ENCODE measurements at places on chromosomes 5 and 9.

DNA sequence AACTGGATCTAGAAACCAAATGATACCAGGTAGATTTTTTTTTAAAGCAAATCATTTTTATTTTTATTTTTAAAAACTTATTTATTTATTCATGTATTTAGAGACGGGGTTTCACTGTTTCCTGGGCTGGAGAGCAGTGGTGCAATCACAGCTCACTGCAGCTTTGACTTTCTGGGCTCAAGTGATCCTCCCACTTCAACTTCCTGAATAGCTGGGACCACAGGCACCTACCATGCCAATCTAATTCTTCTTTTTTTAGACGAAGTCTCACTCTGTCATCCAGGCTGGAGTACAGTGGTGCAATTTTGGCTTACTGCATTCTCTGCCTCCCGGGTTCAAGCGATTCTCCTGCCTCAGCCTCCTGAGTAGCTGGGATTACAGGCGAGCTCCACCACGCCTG, 41.3 kb upstream of the CDK20 start:
- no peak for DNase-seq

DNA sequence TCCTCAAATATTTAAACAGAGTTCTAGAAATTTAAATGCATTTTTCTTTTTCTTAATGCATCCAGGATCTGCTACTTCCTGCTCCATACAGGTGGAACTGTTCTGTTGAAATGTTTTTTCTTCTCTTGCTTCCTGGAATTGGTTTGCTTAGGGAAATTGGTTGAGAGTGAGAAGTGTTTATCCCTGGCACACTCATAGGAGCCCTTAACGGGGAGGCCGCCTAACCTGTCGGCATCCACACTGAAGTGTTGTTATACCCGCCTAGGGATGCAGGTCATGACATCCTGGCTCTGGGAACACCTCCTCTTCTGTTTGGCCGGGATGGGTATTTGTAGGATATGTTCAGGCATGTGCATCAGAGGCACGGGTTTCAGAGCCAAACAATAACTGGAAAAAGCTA, 239.7 kb downstream of the GADD45G start:
- DNase-seq: no peak

DNA sequence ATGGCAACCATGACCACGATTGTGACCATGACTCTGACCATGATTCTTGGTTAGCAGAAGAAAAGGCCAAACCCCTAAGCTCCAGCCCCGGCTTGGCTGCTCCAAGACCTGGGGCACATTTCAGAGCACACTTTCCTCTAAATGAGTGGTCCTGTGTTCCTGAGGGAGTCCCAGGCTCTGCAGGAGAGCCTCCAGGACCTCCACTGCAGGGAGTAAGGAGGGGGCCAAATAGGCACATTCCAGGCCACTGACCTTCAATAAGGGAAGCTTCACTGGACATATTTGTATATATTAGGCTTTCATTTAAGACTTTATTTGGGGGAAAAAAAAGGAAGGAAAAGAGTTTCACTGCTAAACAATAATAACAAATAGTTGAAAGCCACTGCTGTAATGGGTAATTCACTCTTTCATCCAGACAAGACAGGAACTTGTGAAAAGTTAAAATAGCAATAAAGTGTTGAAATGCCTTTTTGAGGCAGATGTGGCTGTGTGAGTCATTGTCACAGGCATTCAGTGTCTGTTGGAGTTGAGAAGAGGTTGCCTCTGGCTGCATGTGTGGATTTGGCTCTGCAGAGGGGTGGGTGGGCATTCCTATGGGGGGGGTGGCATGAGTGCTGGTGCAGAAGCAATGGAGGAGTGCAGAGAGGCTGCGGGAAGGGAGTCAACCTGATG, 63.9 kb upstream of the TGFBR1 start:
- no peak for DNase-seq

- no peak for DNase-seq
Observed at GRCh38 chr5:107422494-107422893, 248.2 kb downstream of the EFNA5 start.

DNA sequence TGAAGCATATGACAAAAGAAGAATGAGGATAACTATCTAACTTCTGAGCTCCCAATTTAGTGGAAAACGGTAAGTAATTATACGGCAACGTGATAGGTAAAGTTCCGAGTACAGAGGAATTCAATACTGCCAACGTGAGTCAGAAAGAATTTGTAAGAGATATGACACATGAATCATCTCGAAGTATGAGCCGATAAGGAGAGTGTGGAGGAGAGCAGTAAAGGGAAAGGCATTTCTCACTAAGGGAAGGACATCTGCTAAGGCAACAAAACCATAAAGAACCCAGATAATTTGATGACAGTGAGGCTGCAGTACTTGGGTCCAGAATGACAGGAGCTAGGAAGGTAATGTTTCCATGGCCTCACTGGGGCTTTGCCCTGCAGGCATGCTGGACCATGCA, 11.0 kb downstream of the MPDZ start:
- no peak for DNase-seq

- no peak for DNase-seq
Observed at GRCh38 chr9:30293231-30293630, 2091.2 kb upstream of the ACO1 start.

DNA sequence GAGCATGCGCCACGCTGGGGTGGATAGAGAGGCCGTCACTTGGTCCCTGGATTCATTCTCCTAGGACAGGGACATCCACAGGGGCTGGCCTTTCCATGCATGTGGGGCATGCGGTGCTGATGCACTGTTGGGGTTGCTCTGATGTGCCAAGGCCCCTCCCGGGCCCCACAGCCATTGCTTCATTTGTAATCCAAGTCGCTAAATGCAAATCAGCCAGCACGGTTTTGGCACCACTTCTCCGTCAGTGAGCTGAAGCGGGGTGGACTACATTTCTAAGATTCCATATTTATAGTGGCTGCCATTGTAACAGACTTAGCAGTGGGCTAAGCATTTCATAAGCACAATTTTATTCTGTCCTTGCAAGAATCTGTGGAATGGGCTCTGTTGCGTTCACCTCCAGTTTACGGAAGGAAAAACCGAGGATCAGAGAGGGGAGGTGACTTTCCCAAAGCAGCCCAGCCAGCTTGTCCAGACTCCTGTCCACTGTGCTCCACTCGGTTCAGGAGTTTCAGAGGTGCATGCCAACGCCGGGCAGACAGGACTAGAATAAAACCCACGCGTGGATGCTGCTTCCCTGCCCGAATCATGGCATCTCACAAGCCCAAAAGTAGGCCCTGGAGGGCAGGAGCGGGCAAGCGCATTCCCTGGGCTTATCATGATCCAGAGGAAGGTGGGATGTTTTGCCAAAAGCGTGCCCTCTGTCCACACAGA, 102.6 kb upstream of the COL5A1 start:
- no peak for DNase-seq

GRCh38 chr5:122237906-122238305, 74.1 kb upstream of the SNCAIP start:
- no peak for DNase-seq

Measured in HuH-7.5 (cell line).